ENCODE measurements at places on chromosomes 1 and 21. TPM values are rescaled to one million over a fixed set of nuclear protein-coding genes. Genes with fewer than 3 reads are reported as not detected.

PRAMEF27 gene
- total RNA-seq: not detected

S100A3 gene
- total RNA-seq: not detected

BARHL2 gene
- not detected for total RNA-seq

C1orf122 gene
- total RNA-seq: 21.8 TPM

NPPA gene
- not detected for total RNA-seq

RNF115 gene
- total RNA-seq: 22.4 TPM

IL20 gene
- total RNA-seq: 0.28 TPM

MTARC2 gene
- total RNA-seq: not detected

OR6K3 gene
- total RNA-seq: not detected

DNAI4 gene
- total RNA-seq: 3.1 TPM

C1orf115 gene
- total RNA-seq: 1.00 TPM

KMO gene
- 0.21 TPM for total RNA-seq

CNTN2 gene
- not detected for total RNA-seq

PNRC2 gene
- 187 TPM for total RNA-seq

ST6GALNAC3 gene
- 0.35 TPM for total RNA-seq

AMY2A gene
- not detected for total RNA-seq

PRAMEF11 gene
- total RNA-seq: not detected

OPN3 gene
- 11.6 TPM for total RNA-seq

RAB42 gene
- not detected for total RNA-seq

AMPD1 gene
- not detected for total RNA-seq

CRP gene
- not detected for total RNA-seq

STUM gene
- total RNA-seq: not detected

CENPS gene
- total RNA-seq: 16.8 TPM

HLCS gene
- total RNA-seq: 33.7 TPM

OR2M5 gene
- total RNA-seq: not detected

ADSS2 gene
- total RNA-seq: 51.1 TPM

EDARADD gene
- 7.1 TPM for total RNA-seq

MT1HL1 gene
- not detected for total RNA-seq

DDI2 gene
- 30.6 TPM for total RNA-seq

FHAD1 gene
- 0.49 TPM for total RNA-seq

FAM167B gene
- total RNA-seq: 1.6 TPM

SLC6A17 gene
- total RNA-seq: 0.53 TPM

TNN gene
- total RNA-seq: not detected

KIF14 gene
- 20.1 TPM for total RNA-seq
